NCI-H2107 (cell line): ENCODE measurements at places on chromosomes 16 and 17.

- no peak for DNase-seq
Observed at GRCh38 chr17:46182961-46183360, 10.3 kb downstream of the KANSL1 start.

DNA sequence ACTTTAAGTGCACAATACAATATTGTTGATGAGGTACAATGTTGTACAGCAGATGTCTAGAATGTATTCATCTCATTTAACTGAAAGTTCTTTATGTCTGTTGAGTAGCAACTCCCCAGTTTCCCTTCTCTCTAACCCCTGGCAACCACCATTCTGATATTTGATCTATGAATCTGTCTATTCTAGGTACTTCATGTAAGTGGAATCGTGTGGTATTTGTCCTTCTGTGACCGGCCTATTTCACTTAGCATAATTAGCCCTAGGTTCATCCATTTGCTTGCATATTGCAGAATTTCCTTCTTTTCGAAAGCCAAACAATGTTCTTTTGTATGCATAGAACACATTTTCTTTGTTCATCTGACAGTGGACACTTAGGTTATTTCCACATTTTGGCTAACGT, 10.8 kb downstream of the RGS9 start:
- DNase-seq: no peak

- DNase-seq: no peak
Observed at GRCh38 chr17:5304636-5305035, 22.6 kb downstream of the RABEP1 start.

GRCh38 chr17:17151541-17151940, 54.6 kb downstream of the PLD6 start:
- no peak for DNase-seq

GRCh38 chr17:8574687-8575086, 55.8 kb downstream of the MYH10 start:
- DNase-seq: no peak

GRCh38 chr16:66539623-66540469, 10.1 kb downstream of the TK2 start:
- DNase-seq: no peak

GRCh38 chr16:74909665-74910064, 75.3 kb downstream of the WDR59 start:
- no peak for DNase-seq
